ENCODE measurements at places on chromosomes 1 and 21.
A peak's percentile ranks its signal among the peaks of the same experiment; 100 is the strongest.

GRCh38 chr1:12194666-12195216 is 27.9 kb downstream of the TNFRSF1B start:
- DNase-seq: no peak

DNA sequence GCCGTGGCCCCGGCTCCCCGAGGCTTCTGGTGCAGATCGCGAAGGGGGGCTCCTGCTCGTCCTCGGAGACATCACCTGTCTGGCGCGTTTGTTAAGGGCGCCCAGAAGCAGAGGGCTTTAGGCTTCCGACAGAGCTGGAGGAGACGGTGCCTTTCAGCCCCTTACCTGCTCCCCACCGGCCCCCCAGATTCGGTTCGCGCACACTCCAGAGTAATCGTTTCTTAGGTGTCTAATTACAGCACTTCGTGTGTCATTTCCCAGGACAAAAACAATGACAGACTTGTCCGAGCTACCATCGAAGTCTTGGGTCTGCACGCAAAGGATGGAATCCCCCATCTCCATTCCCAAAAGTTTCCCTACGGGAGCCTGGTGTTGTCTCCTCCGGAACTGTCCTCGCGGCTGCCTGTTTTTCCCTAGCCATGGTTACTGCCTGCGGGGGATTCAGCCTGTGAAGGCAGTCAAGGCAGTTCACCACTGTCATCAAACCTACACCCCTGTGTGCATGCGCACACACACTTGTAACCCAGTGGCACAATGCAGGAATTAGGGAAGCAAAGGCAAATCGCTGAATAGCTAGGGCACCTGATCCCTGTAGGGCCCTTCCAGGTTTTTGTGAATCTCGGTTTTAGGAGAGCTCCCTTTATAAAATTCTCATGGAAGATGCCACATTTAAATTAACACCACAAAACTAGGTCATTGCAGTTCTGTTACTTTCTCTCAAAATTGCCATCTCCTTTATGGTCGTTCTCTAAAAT is 738 bp upstream of the CDC42BPA start:
- peak; percentile 81 for DNase-seq

DNA sequence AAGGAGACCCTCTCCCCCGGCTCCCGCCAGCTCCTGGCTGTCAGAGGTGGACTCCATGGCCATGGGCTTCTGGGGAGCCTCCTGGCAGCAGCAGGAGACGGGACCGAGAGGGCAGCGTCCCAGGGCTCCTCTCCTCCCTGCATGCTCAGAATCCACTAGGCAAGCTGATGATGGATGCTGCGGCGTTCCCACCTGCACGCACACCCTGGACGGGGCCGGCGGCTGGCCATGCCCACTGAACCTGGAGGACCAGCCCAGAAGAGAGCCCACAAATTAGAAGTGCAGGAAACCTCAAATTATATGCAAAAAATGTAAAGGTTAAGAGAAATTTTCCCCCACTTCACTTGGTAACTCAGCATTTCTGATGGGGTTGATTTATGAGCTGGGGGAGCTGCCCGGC is 77.3 kb upstream of the ARHGEF16 start:
- no peak for DNase-seq

DNA sequence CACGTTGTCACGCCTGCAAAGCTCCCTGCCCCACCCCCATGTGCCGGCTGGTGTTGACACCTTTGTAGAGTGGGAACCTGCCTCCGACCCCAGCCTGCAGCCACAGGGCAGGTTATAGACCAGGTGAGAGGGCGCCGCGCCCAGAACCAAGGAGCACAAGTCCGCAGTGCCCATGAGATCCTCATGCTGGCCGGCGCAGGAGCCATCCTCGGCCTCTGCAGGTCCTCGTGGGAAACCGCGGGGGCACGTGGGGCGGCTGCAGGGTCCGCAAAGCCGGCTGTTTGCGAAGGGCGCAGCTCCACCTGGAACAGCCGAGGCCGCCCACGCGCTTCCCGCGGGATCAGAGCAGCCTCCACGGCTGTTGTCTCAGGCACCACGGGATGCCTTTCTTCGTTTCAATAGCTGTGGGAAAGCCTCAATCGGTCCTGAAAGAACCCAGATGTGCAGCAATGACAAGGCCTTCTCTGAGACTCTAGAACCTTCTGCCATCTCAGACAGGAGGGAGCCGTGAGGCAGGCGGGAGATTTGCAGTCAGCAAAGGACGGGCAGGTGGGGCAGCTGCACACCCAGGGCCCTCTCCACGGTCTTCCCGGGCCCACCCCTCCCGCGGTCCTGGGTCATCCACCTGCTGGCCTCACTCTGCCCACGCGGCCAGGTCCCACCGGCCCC is 29.9 kb downstream of the POFUT2 start:
- DNase-seq: peak; percentile 46

DNA sequence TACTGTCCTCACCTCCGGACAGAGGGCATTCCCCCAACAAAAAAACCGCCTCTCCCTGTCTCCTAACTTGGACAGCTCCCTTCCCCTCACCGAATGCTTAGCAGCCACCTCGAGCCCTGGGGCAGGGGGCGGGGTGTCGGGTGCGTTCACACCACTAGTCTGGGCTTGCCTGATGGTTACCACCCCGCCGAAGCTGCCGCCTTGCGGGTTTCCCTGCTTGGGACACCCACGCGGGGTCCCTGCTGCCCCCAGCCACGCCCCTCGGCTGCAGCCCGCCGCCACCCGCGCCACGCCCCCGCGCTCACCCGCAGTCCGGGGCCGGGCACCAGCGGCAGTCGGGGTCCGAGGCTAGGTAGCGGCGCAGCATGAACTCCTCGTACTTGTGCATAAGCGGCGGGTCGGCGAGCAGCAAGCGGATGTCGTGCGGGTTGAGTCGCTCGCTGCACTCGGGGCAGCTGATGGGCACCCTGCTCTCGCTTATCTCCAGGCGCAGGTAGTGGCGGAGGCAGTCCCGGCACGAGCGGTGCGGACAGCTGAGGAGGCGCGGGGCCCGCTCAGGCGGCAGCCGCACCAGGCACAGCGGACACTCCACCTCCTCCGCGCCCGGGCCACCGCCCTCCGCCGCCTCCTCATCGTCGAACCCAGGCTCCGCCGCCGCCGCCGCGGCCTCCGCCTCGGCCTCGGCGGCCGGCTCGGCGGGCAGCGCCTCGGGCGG is 706 bp downstream of the RNF19B start:
- peak; percentile 82 for DNase-seq

- DNase-seq: peak; percentile 37
These were observed 5.7 kb upstream of the FTCD start for GRCh38 chr21:46160907-46161632.

DNA sequence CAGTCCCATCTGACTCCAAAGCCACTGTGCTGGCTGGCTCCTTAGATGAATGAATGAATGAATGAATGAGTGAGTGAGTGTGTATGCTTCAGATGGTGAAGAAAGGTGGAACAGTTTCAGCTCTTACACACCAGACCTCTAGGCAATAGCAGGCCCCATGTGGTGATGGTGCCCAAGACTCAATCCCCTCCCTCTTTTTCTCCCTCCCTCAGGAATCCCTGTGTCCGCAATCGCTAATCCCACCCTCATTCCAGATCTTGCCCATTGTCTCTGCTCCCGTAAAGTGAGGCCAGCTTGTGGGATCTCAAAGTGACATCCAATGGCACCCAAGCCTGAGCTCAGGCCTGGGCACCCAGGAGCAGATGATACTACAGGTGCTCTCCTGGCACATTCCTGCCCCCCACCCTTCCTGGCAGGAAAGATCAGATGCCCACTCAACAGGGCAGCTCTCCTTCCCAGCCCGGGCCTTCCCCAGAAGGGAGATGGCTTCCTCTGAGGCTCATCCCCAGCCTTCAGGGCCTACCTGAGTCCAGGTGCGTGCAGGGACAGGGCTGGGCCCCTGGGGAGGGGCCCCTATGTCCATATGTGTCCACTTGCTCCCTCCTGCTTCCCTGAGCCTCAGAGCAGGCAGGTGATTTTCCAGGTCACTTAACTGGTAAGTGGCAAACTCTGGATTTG is 106.4 kb downstream of the HMGB4 start:
- no peak for DNase-seq

DNA sequence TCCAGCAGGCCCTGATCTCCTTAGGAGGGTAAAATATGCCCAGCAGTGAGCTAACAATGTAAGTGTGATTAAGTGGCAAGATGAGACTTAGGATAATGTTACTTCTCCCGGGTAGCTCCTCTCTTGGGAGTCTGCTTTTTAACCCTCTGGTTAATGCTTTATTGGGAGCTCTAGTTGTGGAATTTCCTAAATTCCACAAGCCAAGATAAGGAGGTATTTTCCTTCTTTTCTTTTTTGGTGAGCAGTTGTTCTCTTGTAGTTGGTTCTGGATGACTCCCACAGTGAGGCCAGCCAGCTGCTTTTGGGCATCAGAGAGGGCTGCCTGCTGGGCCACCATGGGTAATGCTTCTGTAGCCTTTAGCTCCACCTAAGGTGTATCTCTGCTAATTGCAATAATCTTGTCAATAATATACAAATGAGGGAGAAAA is 19.3 kb downstream of the C1orf52 start:
- DNase-seq: no peak

DNA sequence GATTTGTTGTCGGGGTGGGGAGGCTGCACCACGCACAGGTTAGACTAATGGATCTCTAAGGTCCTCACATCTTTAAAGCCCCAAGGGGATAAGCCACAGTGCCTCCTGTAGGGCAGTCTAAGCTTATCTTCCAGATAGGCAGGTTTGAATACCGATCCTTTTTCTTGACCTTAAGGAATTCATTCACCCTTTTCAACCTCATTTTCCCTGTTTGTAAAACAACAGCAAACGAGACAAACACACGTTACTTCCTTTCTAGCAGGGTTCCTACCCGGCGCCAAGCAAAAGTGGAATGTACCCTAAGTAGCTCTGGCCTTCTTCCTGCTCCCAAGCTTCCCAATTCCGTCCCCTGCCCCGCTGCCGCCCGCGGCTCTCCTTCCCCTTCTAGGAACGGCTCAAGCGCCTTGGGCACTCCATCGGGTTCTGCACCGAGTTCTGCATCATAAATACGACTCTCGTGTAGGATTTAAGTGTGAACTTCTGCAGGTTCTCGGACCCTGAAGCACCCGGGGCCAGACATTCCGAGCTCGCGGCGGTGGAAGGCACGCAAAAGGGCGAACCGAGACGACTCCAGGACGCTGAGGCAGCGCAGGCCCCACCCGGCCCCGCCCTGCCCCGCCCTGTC is 548 bp upstream of the CDC20 start:
- DNase-seq: no peak

GRCh38 chr1:83978056-83978455 is 20.9 kb downstream of the TTLL7 start:
- DNase-seq: no peak

DNA sequence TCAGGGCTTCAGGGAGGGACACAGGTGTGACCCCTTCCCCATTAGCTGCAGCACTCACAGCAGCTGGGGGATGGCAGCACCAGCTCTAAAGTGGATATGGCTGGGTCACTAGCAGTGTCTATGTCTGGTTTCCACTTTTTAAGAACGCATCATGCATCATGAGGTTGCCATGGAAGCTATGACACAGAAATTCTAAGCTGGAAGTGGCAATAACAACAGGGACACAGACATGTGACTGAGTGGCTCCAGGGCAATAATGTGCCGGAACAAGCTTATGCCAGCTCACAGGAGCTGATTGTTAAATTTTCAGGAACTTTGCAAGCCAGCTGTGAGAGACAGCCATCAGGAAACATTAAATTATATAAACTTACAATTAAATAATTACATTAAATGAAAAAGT is 51.2 kb upstream of the NFASC start:
- DNase-seq: no peak

DNA sequence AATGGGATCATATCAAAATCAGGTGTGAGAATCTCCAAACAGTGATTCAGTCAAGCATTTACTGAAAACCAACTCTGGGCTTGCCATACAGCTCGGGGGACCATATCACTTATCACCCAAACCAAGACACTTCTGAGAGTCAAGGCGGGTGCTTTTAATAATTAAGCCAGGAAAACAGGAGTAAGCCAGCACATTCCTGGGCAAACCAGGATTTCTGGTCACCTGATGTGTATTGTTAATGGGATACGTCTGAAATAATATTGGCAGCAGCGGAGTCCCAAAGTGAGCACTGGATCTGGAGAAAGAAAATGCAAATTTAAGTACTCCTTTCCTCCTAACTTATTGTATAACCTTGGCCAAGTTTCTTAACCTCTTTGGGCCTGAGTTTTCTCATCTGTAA is 17.6 kb downstream of the OSCP1 start:
- DNase-seq: no peak

DNA sequence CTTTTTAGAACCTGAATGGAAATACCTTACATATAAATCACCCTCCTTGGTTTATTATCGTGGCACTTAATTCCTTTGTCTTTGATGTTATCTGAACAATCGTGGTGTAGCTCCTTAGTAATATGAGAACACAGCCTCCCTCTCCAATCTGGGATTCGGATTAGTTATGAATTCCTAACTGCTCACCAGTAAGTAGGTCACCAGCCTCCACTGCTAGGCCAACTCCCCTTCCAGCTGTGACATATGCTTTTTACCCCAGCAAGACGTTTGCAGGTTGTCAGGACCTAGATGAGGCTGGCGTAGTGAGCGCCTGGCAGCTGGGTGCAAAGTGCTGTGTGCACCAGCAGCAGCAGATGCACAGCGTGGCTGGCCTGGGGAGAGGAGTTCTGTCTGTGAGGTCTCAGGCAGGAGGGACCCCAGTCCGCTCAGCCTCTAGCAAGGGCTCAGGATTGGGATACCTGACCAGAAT is 38.2 kb downstream of the NTPCR start:
- DNase-seq: no peak

GRCh38 chr1:83033682-83034081 is 965.2 kb downstream of the TTLL7 start:
- DNase-seq: no peak

DNA sequence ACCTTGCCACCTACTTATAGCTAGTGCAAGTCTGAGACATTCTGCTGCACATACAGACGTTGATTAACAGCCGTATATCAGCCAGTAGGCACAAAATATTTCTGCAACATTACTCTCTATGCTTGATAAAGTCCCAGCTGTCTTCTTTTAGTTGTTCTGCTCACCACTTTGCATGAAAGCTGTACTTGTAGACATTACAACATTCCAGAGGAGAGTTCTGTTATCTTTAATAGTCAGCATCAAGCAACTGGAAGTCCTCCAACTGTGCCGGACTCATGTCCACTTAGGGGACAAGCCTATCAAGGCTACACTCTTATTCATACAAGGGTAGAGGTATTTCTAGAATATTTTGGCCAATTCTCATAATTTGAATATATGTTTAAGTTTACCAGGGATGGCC is 50.0 kb downstream of the CACHD1 start:
- no peak for DNase-seq

GRCh38 chr1:8552820-8553397 is 235.0 kb downstream of the SLC45A1 start:
- peak; percentile 50 for DNase-seq

GRCh38 chr21:36169470-36170128 is 13.0 kb downstream of the DOP1B start:
- no peak for DNase-seq

GRCh38 chr1:62423580-62424242 is 13.1 kb upstream of the USP1 start:
- no peak for DNase-seq
